ENCODE measurements at places on chromosomes 3 and 15. TPM values are rescaled to one million over a fixed set of nuclear protein-coding genes. Genes with fewer than 3 reads are reported as not detected.

DNA sequence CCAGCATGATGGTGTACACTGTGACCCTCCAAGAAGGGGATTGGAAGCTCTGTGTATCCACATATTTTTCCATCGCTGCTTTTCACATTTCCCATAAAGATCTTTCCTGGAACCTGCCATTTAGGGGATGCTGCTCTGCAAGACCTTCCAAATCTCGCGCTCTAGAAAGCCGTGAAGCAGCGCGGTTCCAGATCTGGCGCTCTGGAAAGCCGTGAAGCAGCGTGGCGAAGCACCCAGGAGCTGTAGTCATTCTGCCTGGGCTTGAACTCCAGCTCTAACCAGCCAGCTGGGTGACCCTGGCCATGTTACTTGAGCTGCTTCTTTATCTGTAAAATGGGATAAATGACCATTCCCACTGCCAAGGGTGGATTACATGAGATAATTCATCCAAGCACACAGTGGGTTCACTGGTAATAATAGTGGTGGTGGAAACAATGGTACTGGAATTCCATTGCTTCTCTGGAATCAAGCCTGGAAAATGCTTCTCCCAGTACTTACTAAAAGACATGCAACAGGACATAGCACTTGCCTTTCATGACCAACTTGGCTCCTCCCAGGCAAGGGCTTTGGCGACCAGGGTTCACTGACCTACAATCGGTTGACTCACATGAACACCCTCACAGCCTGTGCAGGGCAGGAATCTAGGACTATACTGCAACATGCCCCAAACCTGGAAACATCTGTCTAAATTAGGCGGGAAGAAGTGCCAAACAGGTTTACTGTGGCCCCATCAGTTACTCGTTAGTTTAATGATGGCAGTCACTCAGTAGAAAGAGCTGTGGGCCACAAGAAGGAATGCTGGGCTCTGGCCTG, 70.7 kb downstream of the XXYLT1 start:
- no peak for DNase-seq

DNA sequence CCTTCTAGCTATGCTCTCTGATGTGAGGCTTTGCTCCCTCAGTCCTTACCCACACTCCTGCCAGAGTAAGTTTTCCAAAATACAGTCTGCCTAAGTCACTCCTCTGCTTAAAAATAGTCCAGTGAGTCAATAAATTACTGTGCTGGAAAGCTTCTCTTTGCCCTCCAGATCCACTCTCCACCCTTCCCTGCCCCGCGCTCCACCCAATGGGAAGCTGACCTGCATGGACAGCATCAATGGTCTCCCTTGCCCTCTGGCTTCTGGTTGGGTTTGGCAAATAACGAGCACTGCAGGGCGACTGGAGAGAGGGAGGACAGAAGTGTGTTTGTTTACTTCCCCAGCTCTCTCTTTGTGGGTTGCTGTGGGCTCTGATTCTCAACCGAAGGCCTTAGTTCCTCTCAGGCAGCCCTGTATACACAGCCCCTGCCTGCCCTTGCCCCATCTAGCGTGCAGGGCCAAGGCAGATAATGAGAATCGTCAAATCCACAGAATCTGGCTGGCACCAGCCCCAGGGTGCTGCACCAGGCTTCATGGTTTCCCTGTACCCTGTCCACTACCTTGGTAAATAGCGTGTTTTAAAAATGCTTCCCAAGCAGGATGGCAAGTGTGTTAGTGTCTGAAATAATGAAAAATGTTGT, 110.4 kb downstream of the ADAMTSL3 start:
- peak; percentile 21 for DNase-seq

- DNase-seq = no peak
Observed at GRCh38 chr3:57559526-57559925, 3.5 kb downstream of the PDE12 start.

GRCh38 chr15:95448531-95449229, 881.8 kb upstream of the NR2F2 start:
- no peak for DNase-seq

- no peak for DNase-seq
Observed at GRCh38 chr15:64921711-64922110, 10.0 kb downstream of the ANKDD1A start.

DNA sequence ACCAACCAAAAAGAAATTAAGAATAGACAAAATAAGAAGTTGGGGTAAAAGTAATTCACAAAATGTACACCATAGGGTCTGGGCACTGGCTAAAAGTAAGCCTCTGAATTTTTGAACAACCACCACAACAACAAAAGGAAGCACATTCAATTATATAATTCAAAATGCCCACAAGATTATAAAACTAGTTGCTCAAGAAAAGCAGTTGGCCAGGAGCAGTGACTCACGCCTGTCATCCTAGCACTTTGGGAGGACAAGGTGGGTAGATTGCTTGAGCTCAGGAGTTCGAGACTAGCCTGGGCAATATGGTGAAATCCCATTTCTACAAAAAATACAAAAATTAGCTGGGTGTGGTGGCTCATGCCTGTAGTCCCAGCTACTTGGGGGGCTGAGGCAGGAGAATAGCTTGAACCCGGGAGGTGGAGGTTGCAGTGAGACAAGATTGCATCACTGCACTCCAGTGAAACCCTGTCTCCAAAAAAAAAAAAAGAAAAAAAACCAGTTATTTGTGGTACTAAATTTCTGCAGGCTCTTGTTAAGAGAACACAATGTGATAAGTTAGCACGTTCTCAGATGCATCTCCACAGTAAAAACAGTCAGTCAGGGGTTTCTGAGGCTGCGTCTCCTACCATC, 6.6 kb upstream of the ATP11B start:
- no peak for DNase-seq

- DNase-seq = no peak
Observed at GRCh38 chr15:96213045-96213444, 117.5 kb upstream of the NR2F2 start.

DNA sequence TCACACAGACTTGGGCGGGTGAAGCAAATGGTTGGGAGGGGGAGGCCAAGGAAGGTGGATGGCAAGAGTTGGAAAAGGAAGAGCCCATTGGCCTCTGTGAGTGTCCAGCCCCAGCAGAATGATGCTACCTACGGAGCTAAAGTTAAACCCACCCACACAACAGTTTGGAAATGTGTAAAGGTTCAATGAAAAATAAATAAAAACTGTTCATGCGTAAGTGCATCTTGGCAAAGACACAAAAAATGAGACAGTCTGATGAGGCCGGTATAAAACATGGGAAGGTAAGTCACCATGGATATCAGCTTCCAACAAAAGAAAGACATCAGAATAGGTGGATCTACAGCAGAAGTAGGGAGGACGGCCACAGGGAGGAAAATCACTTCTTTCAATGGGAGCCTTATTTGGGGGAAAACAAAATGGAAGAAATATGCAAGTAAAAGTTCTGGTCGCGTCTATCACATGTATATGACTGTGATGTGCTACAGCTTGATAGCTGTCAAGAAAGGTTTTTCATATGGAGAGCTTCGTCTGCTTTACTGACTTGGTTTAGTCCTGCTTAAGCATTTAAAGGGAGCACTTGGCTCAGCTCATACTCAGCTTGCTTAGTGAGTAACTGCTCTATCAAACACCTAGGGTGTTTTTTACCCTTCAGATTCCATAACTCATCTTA, 82.8 kb downstream of the TIGIT start:
- DNase-seq = no peak

DNA sequence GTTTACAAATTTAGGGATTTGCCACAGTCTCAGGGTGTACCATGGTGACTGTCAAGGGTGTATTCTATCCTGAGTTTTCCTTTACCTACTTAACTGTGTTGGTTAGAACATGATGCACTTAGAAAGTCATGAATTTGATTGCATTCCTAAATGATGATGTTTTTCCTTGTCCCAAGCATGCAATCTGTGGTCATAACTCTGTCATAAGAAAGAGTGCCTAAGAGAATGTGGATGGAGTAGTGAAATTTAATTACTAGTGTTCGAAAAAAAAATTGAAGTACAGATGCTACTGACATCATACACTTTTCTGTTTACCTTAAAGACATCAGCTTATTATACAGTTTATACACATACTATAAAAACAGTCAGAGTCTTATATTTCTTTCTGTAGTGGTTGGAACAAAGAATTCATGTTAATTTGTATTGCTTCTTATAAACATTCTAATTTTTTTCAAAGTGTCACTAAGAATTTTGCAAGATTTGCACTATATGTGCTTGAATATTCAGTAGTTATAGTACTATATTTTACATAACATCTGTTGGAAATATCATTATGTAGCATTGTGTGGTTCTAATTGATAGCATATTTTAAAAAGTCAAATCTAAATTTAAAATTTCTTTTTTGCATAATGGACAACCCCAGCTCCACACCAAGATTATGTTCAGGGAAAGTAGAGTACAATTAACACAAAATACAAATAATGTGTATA, 231.3 kb upstream of the KCNMB2 start:
- DNase-seq = no peak

DNA sequence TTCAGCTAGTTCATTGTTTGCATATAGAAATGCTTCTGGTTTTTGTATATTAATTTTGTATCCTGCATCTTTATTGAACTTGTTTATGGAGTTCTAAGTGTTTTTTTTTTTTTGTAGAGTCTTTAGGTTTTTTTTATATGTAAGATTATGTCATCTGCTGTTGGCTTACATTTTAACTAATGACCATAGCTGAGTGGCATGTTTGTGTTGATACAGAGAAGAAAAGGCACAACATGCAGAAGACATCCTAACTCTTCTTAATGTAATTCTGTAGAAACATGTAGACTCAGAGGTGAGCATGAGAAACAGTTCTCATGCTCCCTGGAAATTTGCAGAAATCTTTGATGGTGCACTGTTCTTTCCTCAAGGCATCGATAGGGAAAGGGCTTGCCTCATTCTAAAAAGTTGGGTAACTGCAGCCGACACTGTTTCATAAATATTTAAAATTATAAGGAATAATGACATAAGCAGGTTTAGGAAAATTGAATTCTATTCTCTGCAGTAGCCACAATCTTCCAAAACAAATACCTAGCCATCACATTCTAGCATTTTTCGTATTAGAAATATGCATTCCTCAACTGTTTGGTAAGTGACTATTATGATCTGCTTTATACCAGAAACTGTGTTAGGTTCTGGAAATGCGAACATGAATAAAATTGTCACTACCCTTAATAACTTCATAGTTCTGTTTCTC, 499.6 kb upstream of the KCNMB2 start:
- DNase-seq = no peak

DNA sequence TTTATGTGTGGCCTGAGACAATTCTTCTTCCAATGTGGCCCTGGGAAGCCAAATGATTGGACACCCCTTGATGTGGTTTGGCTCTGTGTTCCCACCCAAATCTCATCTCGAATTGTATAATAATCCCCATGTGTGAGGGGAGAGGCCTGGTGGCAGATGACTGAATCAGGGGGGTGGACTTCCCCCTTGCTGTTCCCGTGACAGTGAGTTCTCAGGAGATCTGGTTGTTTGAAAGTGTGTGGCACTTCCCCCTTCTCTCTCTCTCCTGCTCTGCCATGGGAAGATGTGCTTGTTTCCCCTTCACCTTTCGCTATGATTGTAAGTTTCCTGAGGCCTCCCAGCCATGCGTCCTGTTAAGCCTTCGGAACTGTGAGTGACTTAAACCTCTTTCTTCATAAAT, 60.1 kb upstream of the PARL start:
- DNase-seq = no peak

- DNase-seq = no peak
Observed at GRCh38 chr3:110741891-110742290, 329.7 kb upstream of the NECTIN3 start.

DNA sequence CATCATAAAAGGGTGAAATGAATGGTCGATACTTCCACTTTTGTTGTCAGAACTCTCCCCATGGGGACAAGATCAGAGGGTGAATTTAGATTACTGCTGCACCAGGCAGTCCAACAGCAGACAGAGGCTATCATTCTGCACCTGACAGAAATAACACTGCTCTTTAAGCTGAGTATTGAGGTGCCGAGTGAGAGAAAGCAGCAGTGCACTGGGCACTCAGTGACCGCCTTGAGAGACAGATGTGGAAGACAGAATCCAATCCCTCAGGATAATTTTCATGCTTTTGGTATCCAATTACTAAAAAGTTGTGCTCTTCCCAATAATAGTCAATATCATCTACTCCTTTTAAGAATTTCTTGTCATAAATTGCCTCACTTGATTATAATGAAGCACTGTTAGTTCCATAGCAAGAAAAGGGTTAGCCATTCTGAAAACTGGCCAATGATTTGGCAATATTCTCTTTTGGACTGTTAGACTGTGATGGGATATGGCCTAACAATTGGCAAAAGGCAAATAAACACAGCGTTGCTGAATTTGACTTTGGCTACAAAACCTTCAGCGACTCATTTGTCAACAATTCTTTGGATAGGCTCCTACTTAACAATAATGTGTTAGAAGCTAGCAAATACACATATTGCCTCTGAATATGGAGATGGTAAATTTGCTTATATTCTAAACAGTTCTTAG, 5.5 kb downstream of the FGF7 start:
- DNase-seq = no peak

DNA sequence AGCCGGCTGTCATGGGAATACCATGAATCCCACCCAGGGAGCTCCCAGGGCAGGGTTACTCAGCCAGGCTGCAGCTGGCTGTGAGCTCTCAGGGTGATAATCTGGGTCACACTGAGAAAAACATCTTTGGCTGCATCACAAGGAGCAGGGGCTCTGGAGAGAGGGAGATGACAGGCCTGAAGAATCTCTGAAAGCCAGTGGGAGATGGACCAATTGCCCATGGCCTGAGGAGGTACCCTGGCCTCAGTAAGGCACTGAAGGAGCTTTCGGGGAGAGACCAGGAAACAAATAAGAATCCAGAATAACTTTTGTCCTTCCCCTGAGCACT, 28.2 kb upstream of the GOLGA6C start:
- no peak for DNase-seq

GRCh38 chr15:99029341-99030144, 22.0 kb upstream of the PGPEP1L start:
- no peak for DNase-seq

GRCh38 chr15:73792415-73792814, 39.3 kb upstream of the INSYN1 start:
- DNase-seq = no peak

DNA sequence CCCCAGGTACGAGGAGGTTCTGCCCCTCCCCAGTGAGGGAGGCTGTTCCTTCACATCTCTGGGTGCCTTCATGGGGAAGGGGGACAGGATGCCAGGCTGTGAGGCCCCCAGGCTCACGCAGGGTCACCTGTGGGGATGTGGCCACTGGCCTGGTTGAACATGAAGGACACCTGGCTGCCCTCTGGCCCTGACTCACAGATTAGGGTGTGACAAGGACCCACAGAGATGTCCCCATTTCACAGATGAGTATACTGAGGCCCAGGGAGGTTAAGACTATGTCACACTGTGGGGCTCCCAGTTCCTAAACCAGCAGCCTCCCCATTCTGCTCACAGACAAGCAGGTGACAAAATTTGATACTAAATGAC, 42.4 kb downstream of the PCSK6 start:
- DNase-seq = no peak

- DNase-seq = no peak
Observed at GRCh38 chr3:112894258-112894657, 47.6 kb upstream of the CD200R1L start.

The ADCY5 gene
- total RNA-seq = 29.5 TPM

The CLDN16 gene
- total RNA-seq = 0.50 TPM

The THRB gene
- total RNA-seq = 7.5 TPM

The SLC28A1 gene
- total RNA-seq = 0.20 TPM

The DPPA2 gene
- total RNA-seq = not detected

The SOX2 gene
- 82.5 TPM for total RNA-seq

The MEX3B gene
- total RNA-seq = 8.8 TPM

The PRRT3 gene
- total RNA-seq = 4.0 TPM

Data from spinal cord (tissue), 10 donors.